ENCODE measurements at places on chromosomes 7 and 10. TPM values are rescaled to one million over a fixed set of nuclear protein-coding genes. Genes with fewer than 3 reads are reported as not detected.

Gene PON1
- total RNA-seq, result 0.34 TPM

Gene ITIH2
- 0.27 TPM for total RNA-seq

Gene FXYD4
- not detected for total RNA-seq

Gene CARD11
- total RNA-seq, result 1.4 TPM

Gene CAMK1D
- 7.9 TPM for total RNA-seq

Gene LIPK
- not detected for total RNA-seq

Gene EIF5AL1
- 3.8 TPM for total RNA-seq

Gene NKX1-2
- total RNA-seq, result not detected

Gene FUOM
- total RNA-seq, result 12.8 TPM

Gene CYP2W1
- not detected for total RNA-seq

Gene EPHB4
- 37.3 TPM for total RNA-seq

Gene RBP3
- total RNA-seq, result not detected

Gene CDNF
- 2.4 TPM for total RNA-seq

Gene IFIT1B
- not detected for total RNA-seq

Gene OSBPL3
- total RNA-seq, result 11.2 TPM

Gene SPDYE2B
- not detected for total RNA-seq

Gene TWIST1
- total RNA-seq, result 1.4 TPM

Gene COL28A1
- total RNA-seq, result 0.33 TPM

Gene ABCC2
- total RNA-seq, result 201 TPM

Gene HOXA13
- 1.9 TPM for total RNA-seq

Gene C10orf67
- total RNA-seq, result 0.10 TPM

Gene RARRES2
- total RNA-seq, result not detected

Gene HOXA10
- 9.0 TPM for total RNA-seq

Gene LLCFC1
- total RNA-seq, result not detected

Gene DPYSL4
- 20.5 TPM for total RNA-seq

Gene FASTK
- 84.2 TPM for total RNA-seq

Gene ZWINT
- total RNA-seq, result 87.0 TPM

Gene TMEM213
- total RNA-seq, result not detected

Gene PIP
- not detected for total RNA-seq

Gene CCNJ
- total RNA-seq, result 6.1 TPM

Gene CALML5
- total RNA-seq, result not detected

Gene LARP4B
- total RNA-seq, result 33.4 TPM

Gene CALHM1
- not detected for total RNA-seq

Gene PWWP2B
- 16.8 TPM for total RNA-seq

Gene AKR1C4
- 0.37 TPM for total RNA-seq

Gene FIS1
- 132 TPM for total RNA-seq

Gene INMT
- total RNA-seq, result not detected

Gene IFIT2
- 4.9 TPM for total RNA-seq

Gene TSPAN33
- total RNA-seq, result 6.5 TPM

Gene SPDYE2
- not detected for total RNA-seq

Gene GSTK1
- 120 TPM for total RNA-seq

Gene ZMIZ2
- total RNA-seq, result 31.5 TPM

Gene LIPN
- not detected for total RNA-seq

Gene TAS2R41
- not detected for total RNA-seq

Gene SLC18A3
- total RNA-seq, result not detected
